Calu3 (cell line): ENCODE measurements at places on chromosomes 4 and X. TPM values are rescaled to one million over a fixed set of nuclear protein-coding genes. Genes with fewer than 3 reads are reported as not detected.
A peak's percentile ranks its signal among the peaks of the same experiment; 100 is the strongest.

The SATL1 gene
- total RNA-seq: 0.10 TPM in 1 of 2 replicates, not detected in the other

The ARX gene
- not detected in 2 replicates for total RNA-seq

The HAND2 gene
- 0.45 TPM in 1 of 2 replicates, not detected in the other for total RNA-seq

The BANK1 gene
- 6.4 and 7.9 TPM in 2 replicates for total RNA-seq

The RHOXF2 gene
- total RNA-seq: not detected in 2 replicates

The ETDA gene
- total RNA-seq: not detected in 2 replicates

The USP27X gene
- total RNA-seq: 3.1 and 4.2 TPM in 2 replicates

DNA sequence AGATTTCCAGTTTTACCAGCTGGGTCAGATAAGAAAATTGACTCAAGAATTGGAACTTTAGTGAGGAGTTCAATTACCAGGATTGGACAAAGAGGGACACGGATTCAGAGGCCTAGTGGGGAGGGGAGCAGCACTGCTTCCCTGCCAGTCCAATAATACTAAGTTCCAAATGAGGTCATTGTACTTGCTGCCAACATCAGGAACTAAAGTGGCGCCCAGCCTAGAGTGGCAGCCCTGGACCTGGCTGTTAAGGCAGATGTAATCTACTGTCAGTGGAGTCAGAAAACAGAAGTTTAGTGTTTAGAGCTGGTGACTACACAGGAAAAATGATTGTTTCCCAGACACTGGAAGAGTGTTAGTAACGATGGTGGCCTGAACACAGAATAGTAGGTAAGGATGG is 42.7 kb upstream of the RAPGEF2 start:
- DNase-seq: no peak

GRCh38 chrX:72020788-72021187 is 110.1 kb downstream of the NHSL2 start:
- no peak for DNase-seq

DNA sequence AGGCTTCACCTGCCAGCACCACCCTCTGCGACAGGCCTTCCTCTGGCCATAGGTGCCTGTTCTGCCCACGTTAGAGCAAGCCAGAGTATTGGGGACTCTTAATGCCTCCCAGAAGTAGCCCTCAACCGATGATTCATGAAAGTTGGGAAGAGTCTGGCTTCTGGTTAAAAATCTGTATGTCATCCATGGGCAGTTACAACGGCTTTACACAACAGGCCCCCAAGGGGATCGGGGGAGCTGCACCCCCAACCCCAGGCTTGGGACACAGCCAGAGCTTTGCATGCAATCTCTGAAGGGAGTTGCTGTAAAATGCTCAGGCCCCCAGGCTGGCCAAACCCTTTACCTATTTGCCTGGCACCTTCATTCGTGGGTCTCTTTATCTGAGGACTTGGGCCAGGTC is 5.4 kb upstream of the CYTL1 start:
- no peak for DNase-seq

DNA sequence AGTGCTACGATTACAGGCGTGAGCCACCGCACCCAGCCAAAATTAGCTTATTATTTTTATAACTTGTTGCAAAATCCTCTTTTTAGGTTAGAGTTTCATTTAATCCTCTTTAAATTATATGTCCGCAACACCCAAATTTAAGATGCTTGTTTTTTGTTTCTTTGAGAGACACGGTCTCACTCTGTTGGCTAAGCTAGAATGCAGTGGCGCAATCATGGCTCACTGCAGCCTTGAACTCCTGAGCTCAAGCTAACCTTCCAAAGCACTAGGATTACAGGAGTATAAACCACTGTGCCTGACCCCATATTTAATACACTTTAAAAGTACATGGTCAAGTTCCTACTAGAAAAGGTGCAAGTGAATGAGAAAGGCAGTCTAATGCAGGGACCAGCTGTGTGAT is 2.2 kb downstream of the RBBP7 start:
- DNase-seq: no peak

DNA sequence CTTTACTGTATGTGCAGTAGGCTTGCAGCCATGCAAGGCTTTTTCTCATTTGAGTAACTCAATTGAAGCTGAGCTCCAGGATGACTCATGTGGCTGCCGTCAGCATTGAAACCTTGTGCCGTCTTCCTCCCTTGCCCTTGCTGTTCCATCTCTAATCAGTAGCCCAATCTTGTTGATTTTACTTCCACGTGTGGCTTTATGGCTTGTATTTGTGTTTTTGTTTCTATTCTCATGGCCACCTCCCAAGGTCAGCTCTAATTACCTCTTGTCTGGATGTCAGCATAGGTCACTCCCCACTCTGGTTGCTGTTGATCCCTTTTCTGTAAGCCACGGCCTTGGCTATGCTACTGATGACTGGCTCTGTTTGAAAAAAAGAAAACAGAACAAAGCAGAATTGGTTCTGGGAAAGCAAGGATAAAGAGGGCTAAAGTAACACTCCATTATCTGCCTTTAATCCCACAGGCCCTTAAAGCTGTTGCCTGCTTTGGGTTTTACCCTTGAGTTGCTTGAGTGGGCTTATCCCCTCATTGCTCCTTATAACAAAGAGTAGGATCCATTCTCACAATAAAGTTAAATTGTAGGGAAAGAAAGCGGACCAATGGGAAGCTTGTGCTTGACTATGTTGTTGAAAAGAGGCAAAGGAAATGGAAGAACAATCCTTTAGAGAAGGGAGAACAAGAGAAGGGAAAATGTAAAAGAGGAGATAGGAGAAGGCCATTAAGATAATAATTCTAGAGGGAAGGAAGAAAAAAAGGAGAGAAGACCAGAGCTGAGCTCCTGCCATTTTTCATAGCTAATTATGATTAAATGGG is 173.9 kb upstream of the PGRMC2 start:
- peak; percentile 9 for DNase-seq

GRCh38 chrX:11750046-11750445 is 8.0 kb upstream of the MSL3 start:
- DNase-seq: no peak

DNA sequence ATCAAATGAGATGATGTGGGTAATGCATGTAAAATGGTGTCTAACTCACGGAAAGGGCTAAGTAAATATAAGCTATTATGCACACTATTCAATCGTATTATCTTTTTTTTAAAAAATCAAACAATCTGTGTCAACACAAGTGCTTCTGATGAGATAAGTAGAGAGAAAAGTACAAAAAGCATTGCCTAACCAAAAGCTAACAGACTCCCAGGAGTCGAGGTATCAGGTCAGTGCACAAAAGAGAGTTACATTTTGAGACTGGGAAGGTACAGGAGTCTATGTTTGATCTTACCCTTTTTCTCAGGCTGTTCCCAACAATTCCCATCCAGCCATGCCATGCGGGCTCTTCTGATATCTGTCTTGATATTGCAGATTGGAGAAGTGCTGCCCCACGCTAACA is 203.3 kb upstream of the ZIC3 start:
- DNase-seq: no peak
